ENCODE measurements at places on chromosomes 4 and X. TPM values are rescaled to one million over a fixed set of nuclear protein-coding genes. Genes with fewer than 3 reads are reported as not detected.

DNA sequence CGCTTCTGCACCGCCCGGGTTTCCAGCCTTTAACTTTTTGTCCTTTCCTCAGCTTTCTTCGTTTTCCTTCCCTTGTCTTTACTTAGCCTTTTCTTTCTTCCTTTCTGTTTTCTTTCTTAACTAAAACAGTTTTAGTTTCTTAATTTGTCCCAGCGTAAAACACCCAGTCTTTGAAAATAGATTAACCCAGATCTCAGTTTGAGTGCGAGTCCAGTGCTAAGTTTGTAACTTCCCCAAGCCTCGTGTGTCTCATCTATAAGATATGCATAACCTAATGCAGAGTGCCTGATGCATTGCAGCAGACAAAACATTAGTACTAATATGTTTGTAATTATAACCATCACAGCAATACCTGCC is 460 bp upstream of the GEMIN8 start:
- no peaks in the 10 kb centered on the region for H3K27me3 ChIP-seq
- H3K36me3 ChIP-seq, result no peaks in the 10 kb centered on the region
- H3K27ac ChIP-seq, result peak overlapping the region; percentile 99

DNA sequence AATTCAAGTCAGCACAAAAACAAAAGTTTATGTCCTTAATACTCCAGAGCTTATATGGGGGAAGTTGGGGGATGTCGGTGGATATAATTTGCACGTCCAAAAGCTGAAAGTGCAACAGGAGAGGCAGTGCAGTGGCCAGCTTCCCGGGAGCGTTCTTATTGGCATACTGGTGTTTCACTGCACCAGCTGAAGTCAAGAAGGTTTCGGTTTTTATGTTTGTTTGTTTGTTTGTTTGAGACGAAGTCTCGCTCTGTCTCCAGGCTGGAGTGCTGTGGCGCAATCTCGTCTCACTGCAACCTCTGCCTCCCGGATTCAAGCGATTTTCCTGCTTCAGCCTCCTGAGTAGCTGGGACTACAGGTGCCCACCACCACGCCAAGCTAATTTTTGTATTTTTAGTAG is 28.6 kb upstream of the TLR3 start:
- H3K27me3 ChIP-seq, result no peaks in the 10 kb centered on the region
- no peak overlapping the region for H3K27ac ChIP-seq
- no peak overlapping the region for H3K4me3 ChIP-seq
- no peaks in the 10 kb centered on the region for H3K36me3 ChIP-seq
- no peak for DNase-seq
- peaks cover 5% of the 10 kb centered on the region for H3K4me1 ChIP-seq

GRCh38 chr4:36187723-36188333 is 56.5 kb downstream of the ARAP2 start:
- H3K4me1 ChIP-seq, result peaks cover 6% of the 10 kb centered on the region
- no peak for DNase-seq
- no peaks in the 10 kb centered on the region for H3K27me3 ChIP-seq
- H3K4me3 ChIP-seq, result no peak overlapping the region
- no peaks in the 10 kb centered on the region for H3K36me3 ChIP-seq
- H3K27ac ChIP-seq, result no peak overlapping the region

Gene CLGN
- total RNA-seq, result 0.60 TPM

DNA sequence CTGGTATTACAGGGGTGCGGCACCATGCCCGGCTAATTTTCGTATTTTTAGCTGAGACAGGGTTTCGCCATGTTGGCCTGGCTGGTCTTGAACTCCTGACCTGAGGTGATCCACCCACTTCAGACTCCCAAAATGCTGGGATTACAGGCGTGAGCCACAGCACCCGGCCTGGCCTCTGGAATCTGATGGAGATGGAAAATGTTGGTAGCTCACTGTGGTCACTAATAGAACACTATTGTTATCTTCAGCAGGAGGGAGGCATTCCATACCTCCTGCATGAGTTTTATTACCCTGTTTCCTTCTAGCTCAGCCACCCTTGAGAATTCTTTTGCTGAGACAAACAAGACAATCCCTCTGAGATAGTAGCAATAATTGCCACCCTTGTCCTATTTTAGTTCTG is 105.0 kb downstream of the SHROOM3 start:
- no peak overlapping the region for H3K4me3 ChIP-seq
- H3K27ac ChIP-seq, result peak overlapping the region; percentile 62
- peaks cover 1% of the 10 kb centered on the region for H3K36me3 ChIP-seq

Data from chondrocyte (in vitro differentiated cells).